Stimulated activated CD4-positive, alpha-beta T cell treated with anti-CD3 and anti-CD28 coated beads, TNF-alpha, amount 100 ng/mL, for 1 hour (primary cell): ENCODE measurements at places on chromosomes 2 and 18.

DNA sequence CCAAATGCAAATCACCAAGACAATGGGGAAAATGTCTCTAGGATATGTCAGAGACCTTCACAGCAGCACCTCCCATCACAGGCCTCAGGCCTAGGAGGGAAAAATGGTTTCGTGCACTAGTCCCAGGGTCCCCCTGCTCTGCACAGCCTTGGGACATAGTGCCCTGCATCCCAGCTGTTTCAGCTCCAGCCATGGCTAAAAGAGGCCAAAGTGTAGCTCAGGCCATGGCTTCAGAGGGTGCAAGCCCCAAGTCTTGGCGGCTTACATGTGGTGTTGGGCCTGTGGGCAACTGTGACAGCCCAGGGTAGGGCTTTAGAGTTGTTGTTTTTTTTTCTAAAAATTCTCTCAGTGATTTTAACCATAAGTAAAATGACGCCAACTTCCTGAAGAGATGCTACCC, 25.5 kb upstream of the SOCS6 start:
- DNase-seq: no peak

DNA sequence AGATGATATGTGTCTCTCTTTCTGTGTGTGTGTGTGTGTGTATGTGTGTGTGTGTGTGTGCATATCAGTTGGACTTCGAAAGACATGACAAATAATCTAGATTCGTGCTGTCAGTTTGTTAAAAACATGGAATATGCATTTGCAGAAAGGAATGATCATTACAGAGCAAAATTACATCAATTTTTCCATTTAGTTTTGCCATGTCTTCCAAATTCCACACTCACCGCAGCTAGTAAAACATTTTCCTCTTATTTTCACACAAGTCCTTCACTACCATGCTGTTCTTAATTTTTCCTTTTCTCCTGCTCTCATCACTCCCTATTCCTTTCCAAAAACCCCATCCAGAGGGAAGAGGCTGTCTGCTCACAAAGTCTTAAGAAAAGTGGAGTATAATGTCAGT, 1191.4 kb upstream of the SLC39A10 start:
- DNase-seq: no peak

- DNase-seq: no peak
Observed at GRCh38 chr2:217714287-217714751, 288.5 kb downstream of the TNS1 start.

DNA sequence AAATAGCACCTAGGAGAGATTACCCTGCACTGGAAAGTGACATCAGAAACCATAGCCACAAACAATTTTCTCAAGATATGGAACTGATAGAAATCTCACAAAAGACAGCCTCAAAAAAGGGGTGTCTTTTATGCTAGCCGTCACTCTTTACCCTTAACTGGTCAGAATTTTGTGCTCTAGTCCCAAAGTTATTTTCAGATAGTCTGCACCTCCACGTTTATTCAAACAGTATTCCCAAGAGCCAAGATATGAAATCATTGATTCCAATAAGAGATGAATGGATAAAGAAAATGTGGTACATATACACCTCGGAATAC, 23.5 kb upstream of the PMAIP1 start:
- no peak for DNase-seq

GRCh38 chr2:135986507-135986906, 1.1 kb upstream of the DARS1 start:
- no peak for DNase-seq

DNA sequence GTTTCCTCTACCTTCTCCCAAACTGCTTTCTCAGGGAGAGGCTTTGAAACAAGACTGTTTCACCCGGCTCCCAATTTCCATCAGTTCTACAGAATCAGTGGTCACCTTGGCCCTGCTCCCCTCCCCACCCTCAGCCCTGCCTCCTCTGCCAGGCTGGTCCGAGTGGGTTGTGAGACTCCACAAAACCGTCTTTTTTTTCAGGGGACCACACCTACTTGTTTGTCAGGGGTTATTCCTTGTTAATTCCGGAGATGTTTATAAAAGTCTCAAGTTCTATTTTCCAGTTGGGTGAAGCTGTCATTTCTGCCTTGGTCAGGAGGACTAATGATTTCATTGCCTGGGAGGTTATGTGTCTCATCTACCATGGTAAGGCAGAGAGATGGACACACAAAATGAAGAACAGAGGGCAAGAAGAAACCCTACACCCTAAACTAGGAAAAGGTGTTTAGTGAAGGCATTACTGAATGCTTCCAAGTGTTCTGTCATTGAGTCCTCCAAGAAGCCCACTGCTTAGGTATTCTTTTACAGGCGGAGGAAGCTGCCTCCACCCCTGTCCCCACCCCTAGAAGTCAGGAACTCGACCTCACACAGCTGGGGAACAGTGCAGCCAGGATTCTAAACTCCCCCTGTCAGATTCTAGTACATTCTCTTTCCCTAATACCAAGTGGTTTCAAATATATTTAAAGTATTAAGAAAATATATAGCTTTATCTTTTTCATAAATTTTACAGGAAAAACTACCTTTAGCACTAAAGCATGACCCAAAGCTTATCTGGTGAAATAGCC, 46.3 kb downstream of the COPS8 start:
- DNase-seq: no peak

DNA sequence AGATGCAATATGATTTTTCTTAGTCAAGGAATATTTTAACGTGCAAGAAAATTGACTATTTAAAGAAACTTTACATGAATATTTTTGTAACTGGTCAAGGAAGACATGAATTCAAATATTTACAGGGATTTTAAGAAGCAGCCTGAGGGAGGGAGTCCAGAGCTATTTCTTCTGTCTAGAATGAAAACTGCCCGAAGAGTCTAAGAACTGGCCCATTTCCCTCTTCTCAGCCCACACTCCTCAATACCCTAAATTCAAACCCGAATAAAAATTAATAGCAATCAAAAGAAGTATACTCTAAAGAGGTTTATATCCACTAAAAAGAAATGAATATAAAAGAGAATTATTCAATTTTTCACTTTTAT, 6.5 kb upstream of the NDUFV2 start:
- no peak for DNase-seq

GRCh38 chr2:50221106-50221505, 810.8 kb downstream of the NRXN1 start:
- no peak for DNase-seq

- DNase-seq: no peak
Observed at GRCh38 chr2:128360711-128361110, 42.0 kb upstream of the HS6ST1 start.

GRCh38 chr2:19754907-19755306, 146.9 kb downstream of the TTC32 start:
- no peak for DNase-seq

DNA sequence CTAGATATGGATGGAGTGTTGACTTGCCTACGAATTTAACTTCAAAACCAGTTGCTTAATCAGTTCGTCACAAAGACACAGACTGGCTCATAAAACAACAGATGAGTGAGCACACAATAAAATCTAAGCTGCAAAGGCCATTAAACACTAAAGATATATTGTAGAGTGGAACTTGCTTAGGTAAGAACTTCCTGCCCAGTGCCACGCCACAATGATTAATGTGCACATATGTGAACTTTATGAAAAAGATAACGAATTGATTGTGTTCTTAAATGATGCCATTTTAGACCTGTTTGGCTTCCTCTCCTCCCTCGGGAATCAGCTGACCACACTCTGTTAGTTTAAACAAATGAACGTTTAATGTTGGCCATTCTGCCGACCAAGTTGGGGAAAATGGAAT, 2031.3 kb upstream of the CELF4 start:
- DNase-seq: no peak

DNA sequence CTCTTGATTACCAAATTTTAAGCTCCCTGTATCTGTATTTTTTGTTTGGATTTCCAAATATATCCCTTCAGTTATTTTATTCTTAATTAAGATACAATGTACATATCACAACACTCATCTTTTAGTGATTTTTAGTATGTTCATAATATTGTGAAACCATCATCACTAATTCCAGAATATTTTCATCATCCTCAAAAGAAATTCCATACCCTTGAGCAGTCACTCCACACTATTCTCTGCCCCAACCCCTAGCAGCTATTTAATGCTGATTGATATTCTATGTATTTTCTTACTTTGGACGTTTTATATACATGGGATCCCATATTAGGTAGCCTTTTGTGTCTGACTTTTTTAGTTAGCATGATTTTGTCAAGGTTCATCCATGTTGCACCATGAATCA, 127.4 kb upstream of the SLC8A1 start:
- no peak for DNase-seq

- no peak for DNase-seq
Observed at GRCh38 chr2:152606081-152606480, 111.2 kb downstream of the PRPF40A start.

DNA sequence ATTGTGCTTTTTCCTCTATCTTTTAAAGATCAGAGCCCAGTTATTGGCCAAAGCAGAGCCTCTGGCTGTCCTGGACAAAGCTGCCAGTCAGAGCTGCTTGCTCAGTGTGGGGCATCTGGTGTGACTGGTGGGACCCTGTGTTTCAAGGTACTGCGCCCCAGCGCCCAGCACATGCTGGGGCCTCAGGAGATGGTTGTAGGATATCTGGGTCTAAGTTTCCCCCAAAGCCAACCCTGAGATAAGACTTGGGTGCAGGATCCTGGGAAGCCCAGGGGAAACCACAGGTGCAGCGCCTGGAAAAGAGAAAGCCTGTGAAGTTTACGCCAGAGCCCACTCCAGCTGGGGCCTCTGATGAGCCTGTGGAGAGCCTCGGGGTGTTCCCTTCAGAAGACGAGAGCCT, 117.7 kb downstream of the RPIA start:
- no peak for DNase-seq

DNA sequence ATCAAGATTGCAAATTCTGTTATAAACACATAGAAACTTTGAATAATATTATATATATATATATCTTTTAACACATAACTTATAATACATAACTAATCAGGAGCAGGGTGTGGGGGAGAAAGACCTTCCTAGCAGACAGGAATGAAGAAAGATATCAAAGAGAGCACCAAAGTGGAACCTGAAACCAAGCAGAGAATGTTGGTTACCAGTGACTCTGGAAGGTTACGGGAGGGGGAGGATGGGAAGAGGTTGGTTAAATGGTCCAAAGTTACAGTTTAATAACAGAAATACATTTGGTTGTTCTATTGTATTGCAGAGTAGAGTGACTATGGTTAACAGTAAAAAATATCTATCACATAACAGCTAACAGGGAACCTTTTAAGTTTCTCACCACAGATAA, 366.7 kb downstream of the LRRTM4 start:
- no peak for DNase-seq

GRCh38 chr2:36698993-36699392, 2.5 kb downstream of the VIT start:
- DNase-seq: no peak

GRCh38 chr2:133204421-133204820, 363.8 kb downstream of the NCKAP5 start:
- no peak for DNase-seq

DNA sequence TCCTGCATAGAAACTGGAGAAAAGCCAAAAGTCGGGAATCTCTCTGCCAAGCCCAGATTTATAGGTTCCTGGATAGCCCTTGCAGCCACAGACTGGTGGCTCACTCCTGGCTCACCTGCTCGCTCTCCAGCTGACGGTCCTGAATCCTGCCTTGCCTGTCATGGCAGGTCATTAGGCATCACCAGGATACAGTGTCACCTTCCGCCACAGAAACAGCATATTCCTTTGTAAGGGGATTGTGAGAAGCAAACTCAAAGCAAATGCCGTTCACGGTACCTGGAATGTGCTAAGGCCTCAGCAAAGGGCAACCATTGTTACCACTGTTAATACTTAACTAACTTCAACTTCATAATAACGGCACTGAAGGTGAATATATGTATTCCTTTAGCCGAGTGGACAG, 57.1 kb upstream of the GPR45 start:
- DNase-seq: no peak

DNA sequence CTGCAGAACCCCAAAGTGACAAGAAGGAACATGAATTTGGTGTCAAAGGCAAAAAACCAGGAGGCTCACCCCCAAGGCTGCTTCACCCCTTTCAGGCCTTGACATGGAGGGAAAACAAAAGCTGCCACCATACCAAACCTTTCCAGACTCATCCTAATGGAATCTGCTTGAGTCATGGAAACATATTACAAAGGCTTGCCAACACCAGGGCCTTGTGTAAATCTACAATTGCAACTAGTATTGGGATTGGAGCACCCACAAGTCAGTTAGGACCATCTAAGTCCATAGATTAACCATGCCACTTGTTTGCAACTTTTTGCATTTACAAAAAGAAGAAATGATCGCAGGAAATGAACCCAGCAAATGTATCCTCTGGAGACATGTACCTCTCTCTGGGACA, 297.6 kb downstream of the CDCA7 start:
- DNase-seq: no peak

- no peak for DNase-seq
Observed at GRCh38 chr2:65353046-65353445, 79.4 kb downstream of the SPRED2 start.

GRCh38 chr2:24435391-24436316, 55.4 kb upstream of the NCOA1 start:
- no peak for DNase-seq

DNA sequence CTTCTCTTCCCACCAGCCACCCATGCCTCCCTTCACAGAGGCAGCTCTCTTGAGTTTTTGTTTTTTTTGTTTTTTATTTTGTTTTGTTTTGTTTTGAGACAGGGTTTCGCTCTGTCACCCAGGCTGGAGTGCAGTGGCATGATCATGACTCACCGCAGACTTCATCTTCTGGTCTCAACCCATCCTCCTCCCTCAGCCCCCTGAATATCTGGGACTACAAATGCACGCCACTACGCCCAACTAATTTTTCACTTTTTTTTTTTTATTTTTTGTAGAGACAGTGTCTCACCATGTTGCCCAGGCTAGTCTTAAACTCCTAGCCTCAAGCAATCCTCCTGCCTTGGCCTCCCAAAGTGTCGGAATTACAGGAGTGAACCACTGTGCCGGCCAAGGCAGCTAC, 161.4 kb downstream of the TRABD2A start:
- DNase-seq: no peak

DNA sequence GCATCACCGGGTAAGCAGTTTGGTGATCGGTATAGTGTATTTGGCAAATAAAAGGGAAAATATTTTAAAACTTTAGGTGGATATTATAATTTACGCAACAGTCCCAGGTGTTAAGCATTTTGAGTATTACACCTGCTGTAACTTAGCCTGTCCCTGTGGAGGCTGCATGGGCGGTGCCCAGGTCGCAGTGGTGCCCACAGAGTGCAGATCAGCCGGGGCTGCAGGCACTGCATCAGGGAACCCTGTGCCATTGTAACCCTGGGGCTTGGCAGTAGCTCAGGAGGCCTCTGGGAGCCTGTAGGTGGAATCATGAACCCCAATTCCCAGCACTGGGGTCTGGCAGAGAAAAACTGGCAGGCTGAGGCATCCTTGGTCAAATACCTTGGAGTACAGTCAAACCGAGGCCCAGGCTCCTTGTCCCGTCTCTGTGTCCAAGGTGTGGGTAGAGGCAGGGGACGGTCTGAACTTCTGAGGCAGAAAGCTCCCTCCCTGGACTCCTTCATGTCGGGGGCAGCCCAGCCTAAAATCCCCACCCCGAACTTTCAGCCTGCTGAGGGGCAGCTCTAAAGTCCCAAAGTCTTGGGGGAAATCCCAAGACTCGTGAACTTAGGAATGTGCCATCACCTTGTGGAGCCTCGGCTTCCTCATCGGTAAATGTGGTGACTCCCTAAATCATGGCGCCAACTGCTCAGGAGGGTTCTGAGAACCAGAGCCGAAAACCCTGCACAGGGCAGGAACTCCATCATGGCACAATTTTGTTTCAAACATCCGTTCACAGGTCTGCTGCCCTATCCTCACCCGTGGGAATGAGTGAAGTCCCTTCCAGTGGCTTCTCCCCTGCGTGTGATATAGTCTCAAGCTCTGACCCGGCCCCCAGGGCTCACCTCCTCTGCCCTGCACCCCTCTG, 85.7 kb downstream of the INHBB start:
- no peak for DNase-seq
